ENCODE measurements at places on chromosomes 5 and 9.

DNA sequence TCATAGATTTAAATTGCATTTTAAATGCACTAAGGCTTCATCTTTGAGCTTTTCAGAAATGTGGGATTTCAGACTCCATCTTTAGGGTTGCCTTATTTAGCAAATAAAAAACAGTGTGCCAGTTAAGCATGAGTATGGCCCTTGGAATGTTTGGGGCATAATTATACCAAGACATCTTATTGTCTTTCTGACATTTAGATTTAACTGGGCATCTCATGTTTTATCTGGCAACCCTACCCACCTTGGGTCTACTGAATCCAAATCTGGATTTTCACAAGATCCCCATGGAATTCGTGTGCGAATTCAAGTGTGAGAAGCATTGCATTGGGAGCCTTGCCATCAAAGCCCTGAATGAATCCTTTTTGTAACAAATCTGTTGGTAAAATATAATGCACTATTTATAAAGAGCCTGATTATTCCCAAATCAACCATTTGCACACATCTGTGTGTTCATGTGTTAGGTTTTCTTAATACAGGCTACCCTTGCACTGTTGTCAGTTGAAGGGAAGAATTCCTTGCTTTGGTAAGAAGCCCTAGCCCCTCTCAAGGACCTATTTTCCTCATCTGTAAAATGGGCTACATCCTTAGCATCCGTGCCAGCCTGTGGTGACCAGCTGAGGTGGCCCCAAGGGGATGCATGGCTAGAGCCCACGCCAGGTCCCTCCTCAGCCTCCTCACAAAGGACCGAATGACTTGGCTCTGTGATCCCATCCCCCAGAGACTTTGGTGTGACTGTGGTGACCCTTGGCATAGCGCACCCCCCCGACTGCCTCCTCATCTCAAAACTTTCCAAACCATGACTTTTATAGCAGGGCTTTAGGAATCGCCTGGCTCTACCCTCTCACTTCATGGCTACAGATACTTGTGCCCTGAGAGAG, 8.1 kb downstream of the GSN start:
- no peak for DNase-seq

DNA sequence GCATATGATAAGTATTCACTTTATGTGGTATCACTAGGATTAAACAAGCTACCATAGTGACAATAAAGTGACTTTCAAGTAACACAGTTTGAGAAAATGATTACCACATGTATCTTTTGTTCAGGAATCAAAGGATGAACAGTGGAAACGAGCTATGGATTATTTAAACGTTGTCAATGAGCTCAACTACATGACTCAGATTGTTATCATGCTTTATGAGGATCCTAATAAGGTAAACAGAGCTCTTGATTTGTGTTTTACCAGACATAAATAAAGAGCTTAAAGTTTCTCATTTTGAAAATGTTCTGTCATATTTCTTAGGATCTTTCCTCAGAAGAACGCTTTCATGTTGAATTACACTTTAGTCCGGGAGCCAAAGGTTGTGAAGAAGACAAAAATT, 57.4 kb downstream of the PPIP5K2 start:
- DNase-seq = no peak

- DNase-seq = no peak
Observed at GRCh38 chr9:110919609-110920008, 118.7 kb downstream of the LPAR1 start.

- DNase-seq = no peak
Observed at GRCh38 chr9:73437758-73438157, 286.1 kb downstream of the ANXA1 start.

- no peak for DNase-seq
Observed at GRCh38 chr9:8251566-8251965, 452.0 kb upstream of the DMAC1 start.

DNA sequence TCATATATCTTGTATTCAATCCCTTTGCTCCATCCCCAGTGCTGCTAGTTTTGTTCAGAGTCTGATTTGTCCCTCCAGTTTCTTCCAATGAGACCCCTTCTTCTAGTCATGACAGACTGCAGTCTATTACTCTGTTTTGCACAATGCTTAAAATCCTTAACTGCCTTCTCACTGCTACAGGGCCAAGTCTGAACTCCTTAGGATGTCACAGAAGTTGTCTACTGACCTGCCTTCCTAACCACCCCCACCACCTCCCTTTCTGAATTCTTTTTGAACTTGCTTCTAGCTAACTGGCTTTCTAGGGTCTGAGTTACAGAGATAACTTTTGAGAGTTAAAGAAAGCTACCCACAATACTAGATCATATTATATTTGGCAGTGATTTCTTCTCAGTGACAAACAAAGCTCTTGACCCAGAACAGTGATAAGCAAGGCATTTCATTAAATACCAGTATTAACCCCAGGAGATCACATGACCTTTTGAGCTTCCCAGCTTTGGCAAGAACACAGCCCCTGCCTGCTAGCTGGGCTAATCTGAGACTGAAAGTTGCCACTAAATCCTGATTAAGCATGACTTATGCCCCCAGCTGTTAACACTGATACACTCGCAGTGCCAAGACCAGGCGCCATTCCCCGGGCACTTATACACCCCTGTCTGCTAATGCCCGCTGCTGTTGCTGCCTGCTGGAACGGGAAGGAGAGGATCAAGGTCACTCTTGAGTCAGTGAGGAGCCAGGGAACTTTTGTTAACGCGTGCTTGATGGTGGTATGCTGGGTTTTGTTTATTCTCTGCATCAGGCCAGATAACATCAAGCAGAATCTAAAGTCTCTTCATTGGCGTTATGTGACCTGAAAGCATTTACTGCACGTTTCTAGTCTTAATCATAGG, 36.4 kb upstream of the ADAMTSL1 start:
- no peak for DNase-seq

DNA sequence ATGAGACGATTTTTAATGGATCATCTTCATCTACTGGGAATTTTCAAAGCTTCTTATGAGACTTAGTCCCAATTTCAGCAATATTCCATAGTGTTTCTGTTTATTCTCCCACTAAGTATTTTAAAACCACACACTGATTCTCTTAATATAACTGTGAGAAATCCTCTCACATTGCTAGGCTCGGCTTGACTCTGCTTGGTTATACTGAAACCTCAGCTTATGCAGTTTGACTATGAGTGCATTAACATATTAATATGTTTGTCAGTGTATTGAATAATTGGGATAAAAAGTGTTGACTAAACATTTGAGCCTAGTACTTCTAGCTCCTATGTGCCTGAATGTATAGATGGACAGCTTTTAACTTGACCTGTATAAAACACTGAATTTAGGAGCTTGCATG, 298.5 kb upstream of the IZUMO3 start:
- DNase-seq = no peak

GRCh38 chr5:142876817-142877216, 106.6 kb downstream of the ARHGAP26 start:
- DNase-seq = no peak
